ENCODE measurements at places on chromosomes 1 and 21.

DNA sequence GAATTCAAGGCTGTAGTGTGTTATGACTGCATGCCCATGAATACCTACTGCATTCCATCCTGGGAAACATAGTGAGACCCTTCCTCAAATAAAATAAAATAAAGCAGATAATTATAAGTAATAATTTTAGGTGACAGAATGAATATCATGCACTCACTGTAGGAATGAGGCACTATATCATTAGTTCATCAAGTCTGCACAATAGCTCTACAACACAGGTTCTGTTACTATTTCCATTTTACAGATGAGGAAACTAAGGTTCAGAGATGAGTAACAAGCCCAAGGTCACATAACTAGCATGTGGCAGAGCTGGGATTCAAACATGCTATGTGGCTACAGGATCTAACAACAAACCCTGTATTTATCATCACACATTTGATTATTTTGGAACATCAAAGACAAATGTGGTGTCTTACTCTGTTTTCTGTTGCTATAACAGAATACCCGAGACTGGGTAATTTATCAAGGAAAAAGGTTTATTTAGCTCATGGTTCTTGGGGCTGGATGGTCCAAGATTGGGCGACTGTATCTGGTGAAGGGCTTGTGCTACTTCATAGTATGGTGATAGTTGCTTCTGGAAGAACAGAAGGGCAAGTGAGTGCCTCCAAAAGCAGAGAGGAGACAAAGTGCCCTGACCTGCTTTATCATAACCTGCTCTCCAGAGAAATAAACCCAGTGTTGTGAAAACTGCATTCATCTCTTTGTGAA, 4.8 kb upstream of the ZNF691 start:
- DNase-seq, result no peak

GRCh38 chr1:31976401-31976800, 37.3 kb upstream of the KHDRBS1 start:
- no peak for DNase-seq

GRCh38 chr21:31752352-31752751, 20.4 kb upstream of the SCAF4 start:
- no peak for DNase-seq

DNA sequence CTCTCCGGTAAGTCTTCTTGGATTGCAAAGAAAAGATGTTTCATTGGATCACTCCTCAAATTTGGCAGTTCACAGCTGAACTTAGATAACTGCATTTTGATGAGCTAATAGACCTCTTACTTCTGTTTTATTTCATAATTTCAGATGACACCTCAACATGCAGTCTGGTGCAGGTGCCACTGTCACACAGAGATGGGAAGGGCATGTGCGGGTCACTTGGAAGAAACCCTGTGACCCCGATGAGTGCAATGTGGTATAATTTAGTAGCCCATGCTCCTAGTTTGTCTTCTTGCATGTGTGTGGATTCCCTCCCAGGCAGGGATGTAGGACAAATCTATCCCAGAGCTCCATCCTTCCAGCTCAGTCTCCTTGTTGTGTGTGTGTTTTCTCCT, 481 bp upstream of the SLAMF1 start:
- no peak for DNase-seq

DNA sequence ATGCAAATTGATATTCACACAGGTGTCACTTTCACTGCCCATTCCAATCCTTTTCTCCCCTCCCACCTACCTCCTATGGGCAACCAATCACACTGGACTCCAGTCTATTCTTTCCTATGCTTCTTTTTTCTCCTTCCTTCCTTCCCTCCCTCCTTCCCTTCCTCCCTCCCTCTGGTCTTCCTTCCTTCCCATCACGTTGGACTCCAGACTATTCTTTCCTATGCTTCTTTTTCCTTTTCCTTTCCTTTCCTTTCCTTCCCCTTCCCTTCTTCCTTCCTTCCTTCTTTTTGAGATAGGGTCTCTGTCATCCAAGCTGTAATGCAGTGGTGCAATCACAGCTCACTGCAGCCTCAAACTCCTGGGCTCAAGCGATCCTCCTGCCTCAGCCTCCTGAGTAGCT, 64.6 kb downstream of the GNG4 start:
- DNase-seq, result no peak

GRCh38 chr1:207825719-207826556, 74.1 kb downstream of the CD46 start:
- DNase-seq, result peak; percentile 58

GRCh38 chr1:153801028-153801625, 25.9 kb downstream of the SLC27A3 start:
- DNase-seq, result no peak

DNA sequence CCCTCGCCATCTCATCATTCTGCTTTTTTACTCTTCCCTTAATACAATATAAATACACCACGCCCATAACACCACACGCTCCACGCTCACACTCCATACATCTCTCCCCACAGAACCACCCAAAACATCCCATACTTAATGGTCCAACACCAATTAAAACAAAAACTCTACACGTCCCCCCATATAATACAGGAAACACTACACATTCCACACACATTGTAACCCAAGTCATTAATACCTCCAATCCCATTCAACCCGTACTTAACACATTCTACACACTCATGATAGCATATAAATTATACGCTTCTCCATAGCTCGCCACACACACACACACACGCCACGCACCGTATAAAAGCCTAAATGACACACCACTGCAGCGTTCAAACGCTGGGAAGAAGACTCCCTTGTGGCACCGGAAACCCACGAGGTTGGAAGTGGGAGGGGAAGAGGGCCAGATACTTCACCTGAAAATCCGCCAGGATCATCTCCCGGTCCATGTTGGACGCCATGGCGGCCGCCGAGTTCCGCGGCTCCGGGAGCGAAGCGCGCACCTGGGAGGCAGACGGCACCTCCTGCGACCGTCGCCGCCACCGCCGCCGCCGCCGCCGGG, 659 bp downstream of the FAF1 start:
- no peak for DNase-seq

- DNase-seq, result no peak
Observed at GRCh38 chr1:101484689-101485338, 248.0 kb downstream of the S1PR1 start.

DNA sequence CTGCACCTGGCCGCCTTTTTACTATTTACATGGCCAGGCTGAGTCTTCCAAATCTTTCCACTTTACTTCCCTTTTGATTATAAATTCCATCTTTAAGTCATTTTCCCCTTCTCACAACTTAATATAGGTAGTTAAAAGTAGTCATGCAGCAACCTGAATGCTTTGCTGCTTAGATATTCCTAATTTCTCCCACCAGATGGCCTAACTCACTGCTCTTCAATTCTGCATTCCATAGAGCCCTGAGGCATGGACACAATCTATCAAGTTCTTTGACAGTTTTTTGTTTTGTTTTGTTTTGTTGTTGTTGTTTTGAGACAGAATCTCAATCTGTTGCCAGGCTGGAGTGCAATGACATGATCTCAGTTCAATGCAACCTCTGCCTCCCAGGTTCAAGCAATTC, 21.7 kb upstream of the FAAH start:
- no peak for DNase-seq

DNA sequence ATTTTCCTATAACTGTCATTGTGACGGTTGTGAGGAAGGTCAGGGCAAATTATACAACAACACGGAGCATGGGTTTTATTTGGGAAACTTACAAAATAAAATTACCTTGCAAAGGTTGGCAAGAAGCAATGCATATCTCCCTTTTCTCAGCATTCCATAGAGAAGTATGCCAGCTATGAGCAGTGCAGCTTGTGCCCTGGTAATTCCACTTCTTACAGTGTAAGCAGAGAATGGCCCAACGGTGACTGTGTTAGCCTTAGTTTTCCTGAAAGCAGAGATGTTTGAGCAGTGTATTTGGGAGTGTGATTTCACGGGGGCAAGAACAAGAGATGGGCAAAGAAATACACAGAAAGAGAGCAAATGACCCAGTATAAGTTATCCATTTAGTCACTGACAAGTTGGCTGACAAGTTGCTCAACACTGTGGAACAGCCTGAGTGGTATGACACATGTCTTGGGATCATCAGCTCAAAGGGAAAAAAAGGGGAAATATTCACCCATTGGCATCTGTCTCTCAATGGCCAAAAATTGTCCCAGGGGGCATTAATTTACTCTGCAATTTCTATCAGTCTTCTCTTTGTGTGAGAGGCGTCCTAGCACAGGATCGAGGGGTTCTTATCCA, 210.9 kb upstream of the NRIP1 start:
- DNase-seq, result no peak

GRCh38 chr1:91502672-91503184, 2.1 kb downstream of the CDC7 start:
- DNase-seq, result no peak

DNA sequence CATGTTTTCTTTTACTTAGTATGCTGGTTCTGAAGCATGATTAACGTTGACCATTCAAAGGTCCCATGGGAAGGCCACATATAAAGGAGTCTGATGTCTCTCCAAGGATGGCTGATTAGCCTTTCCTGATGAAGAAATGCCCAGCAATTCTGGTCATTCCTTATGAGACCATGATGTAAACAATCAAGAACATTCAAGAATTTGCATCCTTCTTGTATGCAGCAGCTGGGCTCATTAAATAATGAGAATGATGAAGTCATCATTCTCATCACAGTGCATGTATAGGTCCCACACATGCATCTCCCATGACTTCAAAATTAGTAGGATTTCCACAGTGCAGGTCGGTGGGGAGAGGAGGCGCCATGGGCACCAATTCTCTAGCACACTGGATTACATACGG, 85.4 kb downstream of the APP start:
- DNase-seq, result no peak

DNA sequence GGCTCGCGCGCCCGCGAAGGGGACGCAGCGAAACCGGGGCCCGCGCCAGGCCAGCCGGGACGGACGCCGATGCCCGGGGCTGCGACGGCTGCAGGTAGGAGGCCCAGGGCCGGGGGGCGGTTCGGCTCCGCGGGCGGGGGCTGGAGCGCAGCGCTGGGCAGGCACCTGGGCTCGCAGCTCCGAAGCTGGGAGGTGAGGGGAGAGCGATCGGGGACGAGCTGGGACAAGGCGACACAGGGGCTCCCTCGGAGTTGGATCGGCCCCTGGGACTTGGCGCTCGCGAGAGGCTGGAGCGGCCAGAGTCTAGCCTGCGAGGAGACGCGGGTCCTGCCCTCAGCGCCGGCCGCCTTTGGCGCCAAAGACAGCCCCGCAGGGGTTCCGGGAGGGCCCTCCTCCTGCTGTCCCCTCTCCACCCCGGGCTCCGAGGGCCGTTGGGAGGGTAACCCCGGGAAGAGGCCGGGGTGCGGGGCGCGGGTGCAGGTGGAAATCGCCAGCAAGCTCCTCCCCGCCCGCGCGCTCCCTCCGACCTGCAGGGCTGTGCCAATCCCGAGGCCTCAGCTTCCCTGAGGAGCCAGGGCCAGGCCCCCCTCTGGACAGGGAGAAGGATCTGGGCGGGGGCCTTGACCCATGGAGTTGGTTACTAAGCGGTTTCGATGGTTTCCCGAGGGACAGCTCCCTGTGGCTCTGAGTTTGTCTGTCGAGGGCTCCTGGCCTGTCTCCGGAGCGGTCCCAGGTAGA, 401 bp downstream of the TP73 start:
- no peak for DNase-seq

- no peak for DNase-seq
Observed at GRCh38 chr21:45220714-45221490, 66.8 kb downstream of the POFUT2 start.

All from stimulated activated CD8-positive, alpha-beta memory T cell treated with anti-CD3 and anti-CD28 coated beads, Interleukin-2, amount 100 ng/mL, for 1 hour (primary cell).